ENCODE measurements at places on chromosomes 2 and 18. TPM values are rescaled to one million over a fixed set of nuclear protein-coding genes. Genes with fewer than 3 reads are reported as not detected.

The ANKRD29 gene
- total RNA-seq = 0.34 TPM

The MAP3K2 gene
- total RNA-seq = 35.6 TPM

The SLC9A4 gene
- not detected for total RNA-seq

The ASXL3 gene
- not detected for total RNA-seq

The MROH2A gene
- total RNA-seq = not detected

The RPL37A gene
- total RNA-seq = 1,016 TPM

The GALR1 gene
- not detected for total RNA-seq

The EMILIN2 gene
- total RNA-seq = 18.5 TPM

The CHST10 gene
- 11.0 TPM for total RNA-seq

The UPP2 gene
- not detected for total RNA-seq

The ADD2 gene
- 2.6 TPM for total RNA-seq

The RIT2 gene
- total RNA-seq = not detected

The C2orf72 gene
- not detected for total RNA-seq

The SLC16A14 gene
- not detected for total RNA-seq

All from melanocyte of skin (primary cell).